Jurkat, Clone E6-1 (cell line): ENCODE measurements at places on chromosomes 6 and 20.

GRCh38 chr6:141421378-141421777, 711.3 kb upstream of the GJE1 start:
- no peak for DNase-seq

- DNase-seq, result no peak
Measured at GRCh38 chr6:68046756-68047155, 588.3 kb upstream of the ADGRB3 start.

GRCh38 chr20:45497971-45498494, 17.4 kb downstream of the SPINT3 start:
- DNase-seq, result peak; percentile 17

DNA sequence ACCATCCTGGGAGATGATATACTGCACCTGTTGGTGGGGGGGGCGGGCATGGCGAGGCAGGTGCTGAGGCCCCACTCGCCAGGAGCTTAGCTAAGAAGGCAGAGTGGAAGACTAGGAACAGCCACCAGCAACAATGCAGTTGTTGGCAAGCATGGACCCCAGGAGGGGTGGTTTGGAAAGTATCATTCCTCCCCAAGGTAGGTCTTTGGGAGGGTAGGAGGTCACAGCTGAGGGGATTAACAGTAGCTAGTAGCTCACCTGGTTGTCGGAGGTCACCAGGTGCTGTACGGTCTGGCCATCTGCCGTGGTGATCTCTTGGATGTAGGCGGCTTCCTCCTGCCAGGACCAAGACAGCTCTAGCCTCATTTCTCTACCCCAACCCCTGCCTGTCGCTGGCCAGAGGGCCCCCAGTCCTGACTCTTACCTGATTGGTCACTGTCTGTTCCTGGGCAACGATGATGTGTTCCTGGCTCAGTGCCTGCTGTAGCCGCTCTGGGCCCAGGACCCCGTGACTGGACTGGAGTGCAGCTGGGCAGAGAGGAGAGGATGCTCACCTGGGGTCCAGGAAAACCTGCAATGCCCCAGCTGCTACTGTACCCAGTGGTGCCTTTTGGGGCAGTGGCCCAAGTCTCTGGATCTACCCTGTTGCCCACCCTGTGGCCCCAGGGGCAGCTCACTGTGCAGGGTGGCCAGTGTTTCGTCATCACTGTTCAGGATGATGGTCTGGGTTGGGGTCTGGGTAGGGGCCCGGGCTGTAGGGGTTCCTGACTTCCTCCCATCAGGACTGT, 15.3 kb downstream of the PCIF1 start:
- DNase-seq, result no peak

DNA sequence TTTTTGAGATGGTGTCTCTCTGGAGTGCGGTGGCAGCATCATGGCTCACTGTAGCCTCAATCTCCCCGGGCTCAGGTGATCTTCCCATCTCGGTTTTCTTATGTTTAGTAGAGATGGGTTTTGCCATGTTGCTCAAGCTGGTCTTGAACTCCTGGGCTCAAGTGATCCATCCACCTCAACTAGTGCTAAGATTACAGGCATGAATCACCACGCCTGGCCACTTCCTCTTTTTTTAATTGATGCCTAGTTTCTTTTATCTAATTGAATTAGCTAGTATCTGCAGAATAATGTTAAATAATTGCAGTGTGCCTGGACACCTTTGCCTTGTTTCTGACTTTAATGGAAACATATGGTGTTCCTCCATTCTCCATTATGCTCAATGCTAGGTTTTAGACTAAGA, 38.4 kb upstream of the SLC22A16 start:
- no peak for DNase-seq

DNA sequence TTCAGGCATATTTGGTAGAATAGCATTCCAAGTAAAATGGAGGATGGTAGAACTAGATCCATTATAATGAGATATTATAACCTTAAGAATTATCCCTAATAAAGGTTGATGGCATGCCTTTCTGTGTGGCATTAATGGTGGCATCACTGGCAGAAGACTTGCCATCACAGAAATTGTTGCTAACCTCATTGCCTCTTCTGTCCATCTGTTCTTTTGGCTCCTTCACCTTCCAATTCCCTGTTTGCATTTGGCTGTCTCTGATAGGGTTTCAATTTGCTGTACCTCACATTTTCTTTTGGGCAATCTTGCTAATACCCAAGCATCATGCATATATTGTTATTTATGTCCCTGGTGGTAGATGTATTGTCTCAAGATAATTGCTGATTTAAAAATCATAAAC, 98.9 kb downstream of the SMPDL3A start:
- no peak for DNase-seq

DNA sequence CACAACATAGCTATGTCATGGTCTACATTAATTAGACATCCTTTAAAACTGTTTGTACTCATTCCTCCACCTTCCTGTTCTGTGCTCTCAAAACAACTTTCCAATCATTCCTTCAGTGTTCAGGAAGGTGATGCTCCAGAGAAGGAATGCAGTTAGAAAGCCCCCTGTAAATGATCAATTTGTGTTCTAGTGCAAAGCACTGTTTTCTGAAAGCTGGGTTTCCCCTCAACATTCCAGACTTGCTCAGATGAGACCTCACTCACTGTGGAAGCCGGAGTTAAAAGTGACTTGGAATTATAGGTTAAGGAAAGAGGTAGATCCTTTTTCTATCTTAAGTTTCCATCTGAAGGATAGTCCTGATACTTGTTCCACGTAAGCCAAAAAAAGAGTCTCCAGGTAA, 95.9 kb downstream of the BMP2 start:
- DNase-seq, result no peak

DNA sequence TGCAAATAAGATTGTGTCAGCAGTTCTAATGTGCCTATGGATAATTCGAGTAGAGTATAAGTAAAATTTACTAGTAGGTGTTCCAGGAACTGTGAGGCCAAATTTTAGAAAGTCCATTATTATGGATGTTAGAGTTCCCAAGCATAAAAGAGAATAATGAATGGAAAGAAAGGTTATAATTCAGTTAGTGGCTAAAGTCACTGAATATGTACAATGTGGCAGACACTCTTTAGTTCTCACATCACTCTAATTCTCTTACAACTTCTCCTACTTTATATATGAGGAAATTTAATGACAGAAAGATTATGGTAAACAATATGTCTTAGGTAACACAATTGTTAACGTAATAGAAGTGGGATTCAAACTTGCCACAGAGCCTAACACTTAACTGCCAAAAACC, 75.3 kb downstream of the EYS start:
- no peak for DNase-seq

GRCh38 chr20:41014561-41015088, 14.0 kb upstream of the TOP1 start:
- no peak for DNase-seq

DNA sequence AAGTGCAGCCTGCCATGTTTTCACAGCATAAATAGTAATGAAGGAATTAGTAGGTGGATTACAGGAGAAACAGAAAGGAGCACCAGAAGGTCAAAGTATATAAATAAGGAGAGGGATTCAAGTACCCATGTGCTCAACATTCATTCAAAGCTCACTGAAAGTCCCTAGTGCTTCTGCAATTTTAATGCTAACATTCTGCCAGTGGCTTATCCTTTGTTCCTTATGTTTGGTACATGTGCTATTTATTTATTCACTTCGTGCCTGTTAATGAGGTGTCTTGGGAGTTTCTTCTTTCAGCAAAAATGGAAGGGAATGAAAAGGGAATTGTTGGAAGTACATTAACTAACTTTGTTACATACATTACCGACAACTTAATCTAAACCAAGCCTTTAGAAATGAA, 105.7 kb downstream of the CRYBG1 start:
- DNase-seq, result no peak

- DNase-seq, result no peak
Measured at GRCh38 chr20:14334306-14334930, 3.0 kb downstream of the FLRT3 start.

DNA sequence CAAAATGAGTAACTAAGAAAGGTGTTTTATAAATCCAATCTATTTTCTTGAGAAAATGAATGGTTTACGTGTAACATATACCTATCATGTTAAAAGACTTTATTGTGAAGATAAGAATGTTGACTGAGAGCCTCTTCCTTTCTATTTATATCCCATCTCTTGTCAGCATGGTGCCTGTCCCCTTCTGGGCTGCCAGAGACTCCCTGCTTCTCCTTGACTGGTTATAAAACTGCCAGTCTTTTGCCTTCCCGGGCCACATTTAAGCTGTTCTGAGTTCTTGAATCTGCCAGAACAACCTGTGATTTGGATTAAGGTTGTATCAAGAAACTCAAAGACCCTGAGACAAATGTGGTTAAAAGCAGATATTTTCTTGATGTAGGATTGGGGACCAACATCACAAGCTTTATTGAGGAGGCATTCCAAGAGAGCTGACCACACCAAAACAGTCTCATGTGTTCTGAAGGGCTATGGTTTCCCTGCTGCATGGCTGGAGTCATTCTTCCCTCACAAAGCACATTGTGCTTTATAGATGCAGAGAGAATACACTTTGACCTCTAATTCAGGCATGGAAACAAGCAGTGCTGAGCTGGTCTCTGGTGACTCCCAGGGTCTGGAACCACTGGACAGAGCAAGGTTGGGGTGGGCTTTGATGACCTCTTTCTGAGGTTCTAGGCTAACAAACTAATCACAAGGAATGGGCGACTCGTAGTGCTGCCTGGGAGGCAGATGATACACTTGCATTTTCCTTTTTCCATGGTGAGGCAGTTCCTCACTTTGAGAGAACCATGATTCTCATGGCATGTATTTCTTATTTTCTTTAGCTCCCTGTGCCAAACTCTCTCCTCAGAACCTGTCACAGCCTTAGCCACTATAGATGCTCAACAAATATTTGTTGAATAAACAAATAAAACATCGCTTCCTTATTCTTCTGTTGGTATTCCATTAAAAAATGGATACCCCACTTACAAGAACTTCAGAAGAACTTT, 205.0 kb upstream of the PREP start:
- DNase-seq, result no peak

- DNase-seq, result peak; percentile 54
Measured at GRCh38 chr6:41723530-41724227, 11.7 kb downstream of the TFEB start.

DNA sequence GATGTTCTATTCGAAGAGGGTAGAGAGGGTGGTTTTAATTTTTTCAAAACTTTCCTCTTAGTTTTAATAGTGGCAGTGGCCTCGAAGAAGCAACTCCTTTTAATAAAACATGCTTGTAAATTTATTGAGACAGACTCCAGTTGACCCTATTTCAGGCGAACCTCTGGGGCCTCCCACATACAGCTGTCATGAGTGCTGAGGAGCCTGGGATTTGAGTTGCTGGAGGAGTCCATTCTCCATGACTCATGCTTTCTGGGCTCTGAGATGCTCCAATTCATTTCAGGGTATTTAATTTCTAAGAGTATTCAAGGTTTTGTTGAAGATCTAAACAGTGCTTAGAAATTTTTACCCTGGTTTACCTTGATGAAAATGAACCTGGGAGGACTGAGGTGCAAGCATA, 580.4 kb downstream of the CBLN4 start:
- no peak for DNase-seq

DNA sequence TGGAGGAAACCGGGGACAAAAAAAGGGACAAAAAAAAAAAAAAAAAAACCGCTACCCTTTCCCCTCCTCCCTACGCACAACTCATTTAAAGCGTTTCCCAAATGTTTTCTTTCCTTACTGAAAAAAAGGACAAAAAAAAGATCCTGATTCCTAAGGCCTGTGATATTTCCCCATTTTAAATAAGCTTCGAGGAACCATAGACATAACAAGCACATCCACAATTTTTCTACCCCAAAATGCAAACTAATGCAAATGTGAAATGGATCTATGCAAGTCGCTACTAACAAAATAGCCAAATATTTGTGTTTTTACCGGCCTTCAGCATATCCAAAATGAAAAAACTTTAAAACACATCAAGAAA, 1.4 kb upstream of the ZNF217 start:
- no peak for DNase-seq

DNA sequence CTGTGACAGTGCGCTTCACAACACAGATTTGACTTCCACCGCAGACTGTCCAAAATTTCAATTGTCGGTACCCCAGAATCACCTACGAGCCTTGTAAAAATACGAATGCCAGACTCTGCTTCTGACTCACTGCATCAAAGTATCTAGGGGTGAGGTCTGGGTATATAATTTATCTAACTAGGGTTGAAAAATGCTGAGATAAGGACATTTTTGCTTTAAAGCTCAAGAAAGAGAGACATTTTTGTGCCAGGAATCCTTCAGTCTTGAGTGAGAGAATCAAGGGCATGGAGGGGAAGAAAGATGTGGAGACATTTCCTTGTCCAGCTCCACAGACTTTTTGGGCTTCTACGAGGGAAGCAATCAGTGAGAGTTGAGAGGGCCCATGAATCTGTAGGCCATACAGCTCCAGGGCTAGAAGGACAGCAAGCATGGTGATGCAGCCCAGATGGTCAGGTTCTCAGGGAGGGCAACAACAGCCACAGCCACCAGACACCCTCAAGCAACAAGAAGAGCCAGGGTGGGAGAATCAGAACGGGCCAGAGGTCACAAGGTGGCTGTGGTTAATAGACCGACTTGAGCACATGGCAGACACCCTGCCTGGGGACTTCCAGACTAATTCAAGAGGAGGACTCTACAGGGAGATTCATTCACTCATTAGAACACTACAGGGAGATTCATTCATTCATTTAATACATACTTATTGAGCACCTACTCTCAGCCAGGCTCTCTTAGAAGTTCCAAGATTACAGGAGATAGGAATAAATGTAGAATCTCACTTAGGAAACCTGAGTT, 211.1 kb upstream of the PRDM1 start:
- no peak for DNase-seq

DNA sequence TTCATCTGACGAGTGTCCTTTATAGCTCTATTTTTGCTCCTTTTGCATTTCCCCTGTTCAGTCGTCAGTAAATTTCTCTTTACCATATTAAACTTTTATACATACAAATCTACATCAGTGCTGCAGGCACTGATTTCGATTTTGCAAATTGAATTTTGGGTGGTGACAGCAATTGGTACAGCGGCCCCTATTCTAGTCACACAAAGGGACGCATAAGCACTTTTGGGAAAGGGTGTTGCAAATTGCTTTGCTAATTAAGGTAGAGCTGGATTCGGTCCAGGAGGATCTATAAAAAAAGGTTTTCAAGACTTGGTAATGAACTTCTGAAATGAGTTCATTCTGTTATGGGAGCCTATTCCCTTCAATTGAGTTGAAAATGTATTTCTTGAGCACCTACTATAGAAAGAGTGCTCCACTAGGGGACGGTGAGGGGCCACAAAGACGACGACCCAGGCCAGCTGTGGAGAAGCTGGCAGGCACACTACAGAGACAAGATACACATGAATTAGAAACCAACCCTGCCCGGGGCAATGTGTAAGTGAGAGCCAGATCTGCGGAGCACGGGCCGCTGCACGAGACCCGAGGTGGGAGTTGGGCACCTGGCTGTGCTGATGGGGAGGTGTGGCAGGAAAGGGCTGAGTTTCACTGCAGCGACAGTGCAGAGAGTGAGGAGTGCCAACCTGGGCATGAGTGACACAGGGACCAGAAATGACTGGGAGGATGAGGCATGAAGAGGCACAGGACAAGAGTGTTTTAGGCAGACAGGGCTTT, 5.4 kb downstream of the UQCC2 start:
- DNase-seq, result no peak

- DNase-seq, result no peak
Measured at GRCh38 chr6:13273202-13273930, 55.0 kb downstream of the TBC1D7 start.

- DNase-seq, result no peak
Measured at GRCh38 chr20:19609642-19610223, 148.3 kb upstream of the RIN2 start.
